Uterus (tissue), 4 donors: ENCODE measurements at places on chromosomes 1 and 21. TPM values are rescaled to one million over a fixed set of nuclear protein-coding genes. Genes with fewer than 3 reads are reported as not detected.
A peak's percentile ranks its signal among the peaks of the same experiment; 100 is the strongest.

The RHD gene
- not detected for total RNA-seq

The FAM151A gene
- not detected for total RNA-seq

The LMX1A gene
- total RNA-seq: not detected

The DSCAM gene
- total RNA-seq: 0.07 TPM

The FLG gene
- total RNA-seq: not detected

The PBX1 gene
- total RNA-seq: 167 TPM

The INAVA gene
- total RNA-seq: 1.5 TPM

GRCh38 chr1:182627622-182628021, 23.4 kb upstream of the RGS16 start:
- no peak for DNase-seq
- no peak overlapping the region for H3K4me3 ChIP-seq
- H3K27ac ChIP-seq: no peak overlapping the region

DNA sequence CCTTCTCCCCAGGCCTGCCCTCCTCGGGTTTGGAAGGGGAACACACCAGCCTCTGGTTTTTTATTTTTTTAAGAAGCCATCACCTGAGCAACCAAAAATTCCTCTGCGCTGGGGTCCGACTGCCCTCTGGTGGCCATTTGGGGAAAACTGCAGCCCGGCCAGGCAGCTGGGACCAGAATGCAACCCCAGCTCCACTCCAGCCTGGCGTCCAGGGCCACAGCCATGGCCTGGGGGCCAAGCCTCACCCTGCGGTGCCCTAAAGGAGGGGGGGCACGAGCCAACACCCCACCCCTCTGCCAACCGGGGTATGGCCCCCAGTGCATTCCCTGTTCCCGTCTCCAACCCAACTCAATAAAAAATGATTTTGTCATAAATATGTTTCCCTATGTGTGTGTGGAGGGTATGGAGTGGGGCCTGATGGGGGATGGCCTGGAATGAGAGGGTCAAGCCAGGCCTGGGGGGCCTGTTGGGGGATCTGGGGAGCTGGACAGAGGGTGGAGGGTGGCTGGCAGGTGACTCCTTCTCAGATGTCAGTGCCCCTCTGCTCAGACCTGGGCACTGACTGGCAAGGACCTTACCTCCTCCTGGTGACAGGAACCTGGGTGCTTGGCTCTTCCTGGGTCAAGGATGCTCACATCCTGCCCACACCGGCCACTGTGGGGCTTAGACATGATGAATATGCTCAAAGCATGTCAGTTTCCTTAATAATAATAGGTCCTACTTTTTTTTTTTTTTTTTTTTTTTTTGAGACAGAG, 3.2 kb downstream of the GPR3 start:
- H3K27ac ChIP-seq: no peak overlapping the region
- no peaks in the 10 kb centered on the region for H3K27me3 ChIP-seq
- H3K36me3 ChIP-seq: no peaks in the 10 kb centered on the region
- DNase-seq: peak; percentile 74
- H3K4me3 ChIP-seq: no peak overlapping the region
- peaks cover 6% of the 10 kb centered on the region for H3K4me1 ChIP-seq

- H3K4me3 ChIP-seq: no peak overlapping the region
- H3K36me3 ChIP-seq: no peaks in the 10 kb centered on the region
- H3K27ac ChIP-seq: no peak overlapping the region
- peak; percentile 44 for DNase-seq
- no peaks in the 10 kb centered on the region for H3K4me1 ChIP-seq
These were observed 6.0 kb upstream of the PIGC start for GRCh38 chr1:172449585-172450523.

DNA sequence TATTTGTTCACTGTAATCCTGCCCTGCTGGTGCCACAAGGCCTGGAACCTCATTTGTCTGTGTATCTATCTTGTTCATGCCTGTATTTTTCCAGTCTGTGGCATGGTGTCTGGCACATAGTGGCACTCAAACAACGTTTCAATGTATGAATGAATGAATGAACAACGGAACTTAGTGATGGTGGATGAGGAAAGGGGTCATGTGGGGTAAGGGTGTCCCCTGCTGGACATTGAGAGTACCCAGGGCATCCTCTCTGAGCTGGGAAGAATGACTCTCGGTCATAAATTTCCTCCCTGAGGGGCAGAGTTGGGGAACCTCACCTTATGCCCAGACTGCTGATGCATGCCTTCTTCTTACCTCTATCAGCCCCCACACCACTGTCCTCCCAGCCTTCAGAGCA, 18.9 kb upstream of the ZNF683 start:
- H3K27ac ChIP-seq: no peak overlapping the region
- H3K4me3 ChIP-seq: no peak overlapping the region
- H3K36me3 ChIP-seq: no peaks in the 10 kb centered on the region
- no peaks in the 10 kb centered on the region for H3K4me1 ChIP-seq
- H3K27me3 ChIP-seq: no peaks in the 10 kb centered on the region
- DNase-seq: no peak

GRCh38 chr1:109335091-109335490, 28.3 kb upstream of the MYBPHL start:
- H3K27me3 ChIP-seq: no peaks in the 10 kb centered on the region
- no peaks in the 10 kb centered on the region for H3K4me1 ChIP-seq
- no peak overlapping the region for H3K4me3 ChIP-seq
- no peak for DNase-seq
- H3K27ac ChIP-seq: no peak overlapping the region
- peaks cover 4% of the 10 kb centered on the region for H3K36me3 ChIP-seq

- H3K27me3 ChIP-seq: no peaks in the 10 kb centered on the region
- no peaks in the 10 kb centered on the region for H3K36me3 ChIP-seq
- H3K4me3 ChIP-seq: no peak overlapping the region
- H3K27ac ChIP-seq: no peak overlapping the region
These were observed 8.9 kb upstream of the RNF187 start for GRCh38 chr1:228478326-228478725.

DNA sequence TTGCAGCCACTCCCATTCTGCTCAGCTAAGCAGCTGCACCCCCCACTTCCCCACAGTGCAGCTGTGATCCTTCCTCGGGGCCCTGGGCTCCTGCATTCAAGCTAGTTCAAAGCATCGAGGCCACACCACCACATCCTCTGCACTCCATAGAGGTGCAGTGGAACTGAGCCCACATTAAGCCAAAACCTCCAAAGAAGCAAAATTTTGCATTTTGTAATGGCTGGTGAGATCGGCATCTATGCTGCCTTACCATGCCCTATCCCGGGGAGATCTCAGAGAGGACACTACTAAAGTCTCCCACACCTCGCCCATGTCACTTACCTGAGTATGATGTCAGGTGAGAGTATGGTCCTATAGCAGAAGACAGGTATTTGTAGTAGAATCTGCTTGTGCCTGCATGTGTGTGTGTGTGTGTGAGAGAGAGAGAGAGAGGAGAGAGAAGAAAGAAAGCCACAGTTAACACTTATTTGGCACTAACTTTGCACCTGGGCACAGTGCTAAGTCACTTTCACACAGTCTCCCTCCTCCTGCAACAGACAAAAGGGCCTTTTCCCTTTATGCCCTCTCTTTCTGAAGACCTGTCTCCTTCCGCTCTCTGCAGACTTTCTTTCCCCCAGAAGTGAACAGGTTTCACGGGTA, 89.8 kb downstream of the KIF14 start:
- no peaks in the 10 kb centered on the region for H3K36me3 ChIP-seq
- no peak overlapping the region for H3K4me3 ChIP-seq
- H3K27me3 ChIP-seq: no peaks in the 10 kb centered on the region
- DNase-seq: no peak
- H3K27ac ChIP-seq: no peak overlapping the region
